ENCODE measurements at places on chromosomes 12 and 14.

DNA sequence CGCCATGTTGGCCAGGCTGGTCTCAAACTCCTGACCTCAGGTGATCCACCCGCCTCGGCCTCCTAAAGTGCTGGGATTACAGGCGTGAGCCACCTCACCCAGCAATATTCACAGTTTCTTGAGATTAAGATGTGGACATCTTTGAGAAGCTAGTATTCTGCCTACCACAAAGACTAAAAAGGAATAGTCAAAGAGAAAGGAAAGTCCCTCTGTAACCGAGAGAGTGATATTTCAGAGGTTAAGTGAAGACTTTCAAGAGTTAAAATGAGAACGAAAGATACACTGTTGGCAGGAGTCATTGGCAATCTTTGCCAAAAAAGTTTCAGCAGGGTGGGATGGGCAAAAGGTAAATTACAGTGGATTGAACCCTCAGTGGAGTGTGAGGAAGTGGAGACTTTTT lies 15.6 kb downstream of the DGKA start:
- no peak for DNase-seq

- no peak for DNase-seq
These were observed 11.5 kb downstream of the PLEK2 start for GRCh38 chr14:67400434-67400833.

GRCh38 chr12:121227294-121227693 lies 17.4 kb downstream of the P2RX4 start:
- no peak for DNase-seq

GRCh38 chr12:52063981-52064649 lies 5.7 kb upstream of the ATG101 start:
- DNase-seq: no peak

- no peak for DNase-seq
These were observed 419.8 kb downstream of the RGS6 start for GRCh38 chr14:72352012-72352411.

- no peak for DNase-seq
These were observed 213.9 kb downstream of the SLC15A4 start for GRCh38 chr12:128609861-128610260.

DNA sequence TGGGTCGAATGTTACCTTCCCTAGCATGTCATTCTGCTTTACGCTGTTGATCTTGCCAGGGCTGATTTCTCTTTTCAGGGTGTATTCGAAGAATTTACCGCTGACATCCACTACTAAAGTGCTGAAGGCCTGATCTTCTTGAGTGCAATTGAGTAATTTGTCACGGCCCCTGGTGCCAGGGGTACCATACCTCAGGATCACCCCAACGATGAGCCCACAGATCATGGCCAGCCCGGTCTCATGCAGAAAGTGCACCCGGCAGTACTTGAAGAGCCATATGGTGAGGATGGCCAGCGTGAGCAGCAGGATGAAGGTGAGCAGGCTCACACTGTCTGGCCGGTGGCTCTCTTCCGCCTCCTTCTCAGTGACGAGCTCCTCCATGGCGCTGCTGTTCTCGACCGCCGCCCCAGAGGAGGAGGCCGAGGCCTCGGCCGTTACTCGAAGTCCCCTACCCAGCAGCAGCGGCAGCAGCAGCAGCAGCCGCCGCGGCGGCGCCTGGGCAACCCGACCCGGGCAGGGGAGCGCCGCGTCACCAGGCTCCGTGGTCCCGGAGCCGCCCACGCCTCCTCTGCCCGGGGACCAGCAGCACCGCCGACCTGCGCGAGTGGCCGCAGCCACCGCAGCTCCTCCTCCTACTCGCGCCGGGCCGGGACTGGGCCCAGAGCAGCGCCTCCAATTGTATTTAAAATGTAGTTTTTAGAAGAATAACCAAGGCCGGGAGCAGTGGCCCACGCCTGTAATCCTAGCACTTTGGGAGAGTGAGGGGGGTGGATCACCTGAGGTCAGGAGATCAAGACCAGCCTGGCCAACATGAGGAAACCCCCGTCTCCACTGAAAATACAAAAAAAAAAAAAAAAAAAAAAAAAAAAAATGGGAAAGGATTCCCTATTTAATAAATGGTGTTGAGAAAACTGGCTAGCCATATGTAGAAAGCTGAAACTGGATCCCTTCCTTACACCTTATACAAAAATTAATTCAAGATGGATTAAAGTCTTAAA lies 58.5 kb upstream of the TMPO start:
- DNase-seq: peak; percentile 24

- DNase-seq: no peak
These were observed 15.7 kb upstream of the IFT81 start for GRCh38 chr12:110108309-110109036.

- peak; percentile 24 for DNase-seq
These were observed 18.0 kb upstream of the TCP11L2 start for GRCh38 chr12:106284358-106285105.

- DNase-seq: no peak
These were observed 126.1 kb upstream of the MAX start for GRCh38 chr14:65228436-65228835.

- DNase-seq: no peak
These were observed 557.4 kb downstream of the FLRT2 start for GRCh38 chr14:86087377-86087776.

DNA sequence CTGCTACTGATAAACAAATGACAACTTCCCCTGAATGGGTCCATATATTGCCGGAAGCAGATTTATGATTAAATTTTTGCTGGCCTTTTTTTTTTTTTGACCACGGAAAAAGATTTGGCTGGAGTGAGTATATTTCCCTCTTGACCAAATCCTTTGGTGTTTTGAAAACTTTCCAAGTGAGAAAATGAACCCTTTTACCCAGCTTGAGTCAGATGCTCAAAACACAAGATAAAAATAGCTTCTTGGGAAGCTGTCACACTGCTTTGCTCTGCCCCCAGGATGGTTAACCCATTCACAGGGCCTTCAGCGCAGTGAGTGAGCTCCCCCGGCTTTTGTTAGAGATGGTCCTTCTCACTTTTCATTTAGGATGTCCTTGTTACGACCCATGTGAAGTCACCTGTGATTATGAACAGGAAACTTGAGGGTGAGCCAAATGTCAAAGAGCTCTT lies 224.3 kb downstream of the PELI2 start:
- no peak for DNase-seq

GRCh38 chr14:89654998-89655397 lies 238.0 kb upstream of the FOXN3 start:
- DNase-seq: no peak

Data from Ammon's horn (tissue), 1 donor.